ENCODE measurements at places on chromosomes 7 and 10.

DNA sequence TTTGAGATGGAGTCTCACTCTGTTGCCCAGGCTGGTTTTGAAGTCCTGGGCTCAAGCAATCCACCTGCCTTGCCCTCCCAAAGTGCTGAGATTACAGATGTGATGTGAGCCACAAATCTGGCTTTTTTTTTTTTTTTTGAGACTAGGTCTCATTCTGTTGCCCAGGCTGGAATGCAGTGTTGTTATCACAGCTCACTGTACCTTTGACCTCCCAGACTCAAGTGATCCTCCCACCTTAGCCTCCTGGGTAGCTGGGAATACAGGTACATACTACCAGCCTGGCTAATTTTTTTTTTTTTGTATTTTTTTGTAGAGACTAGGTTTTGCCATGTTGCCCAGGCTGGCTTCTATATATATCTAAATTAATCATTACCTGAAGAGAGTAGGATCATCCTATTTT lies 62.4 kb downstream of the HIF1AN start:
- DNase-seq = no peak

DNA sequence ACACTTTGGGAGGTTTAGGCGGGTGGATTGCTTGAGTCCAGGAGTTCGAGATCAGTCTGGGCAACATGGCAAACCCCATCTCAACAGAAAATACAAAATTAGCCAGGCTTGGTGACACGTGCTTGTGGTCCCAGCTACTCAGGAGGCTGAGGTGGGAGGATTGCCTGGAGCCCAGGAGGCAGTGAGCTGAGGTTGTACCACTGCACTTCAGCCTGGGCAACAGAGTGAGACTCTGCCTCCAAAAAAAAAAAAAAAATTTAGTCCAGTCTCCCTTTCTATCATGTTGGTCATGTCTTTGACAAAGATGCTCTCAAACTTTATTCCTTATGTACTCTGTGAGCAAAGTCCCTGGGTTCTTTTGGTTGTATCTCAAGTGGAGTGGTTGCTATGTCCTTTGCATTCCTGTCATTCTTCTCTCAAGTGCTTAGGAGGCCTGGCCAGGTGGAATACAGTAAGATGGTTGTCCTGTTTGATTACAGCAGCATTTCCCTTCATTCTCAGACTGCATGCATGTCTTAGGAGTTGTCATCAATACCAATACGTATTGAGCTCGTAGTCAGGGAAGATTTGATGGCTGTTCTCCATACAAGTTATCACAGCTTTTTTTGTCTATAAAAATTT lies 85.7 kb downstream of the MMRN2 start:
- DNase-seq = peak; percentile 10

- DNase-seq = peak; percentile 5
Measured at GRCh38 chr10:123891144-123892071, at the start of gene CPXM2. CPXM2 (minus strand) TSS chr10:123891807; CDS start chr10:123891659, 148 bp downstream.

DNA sequence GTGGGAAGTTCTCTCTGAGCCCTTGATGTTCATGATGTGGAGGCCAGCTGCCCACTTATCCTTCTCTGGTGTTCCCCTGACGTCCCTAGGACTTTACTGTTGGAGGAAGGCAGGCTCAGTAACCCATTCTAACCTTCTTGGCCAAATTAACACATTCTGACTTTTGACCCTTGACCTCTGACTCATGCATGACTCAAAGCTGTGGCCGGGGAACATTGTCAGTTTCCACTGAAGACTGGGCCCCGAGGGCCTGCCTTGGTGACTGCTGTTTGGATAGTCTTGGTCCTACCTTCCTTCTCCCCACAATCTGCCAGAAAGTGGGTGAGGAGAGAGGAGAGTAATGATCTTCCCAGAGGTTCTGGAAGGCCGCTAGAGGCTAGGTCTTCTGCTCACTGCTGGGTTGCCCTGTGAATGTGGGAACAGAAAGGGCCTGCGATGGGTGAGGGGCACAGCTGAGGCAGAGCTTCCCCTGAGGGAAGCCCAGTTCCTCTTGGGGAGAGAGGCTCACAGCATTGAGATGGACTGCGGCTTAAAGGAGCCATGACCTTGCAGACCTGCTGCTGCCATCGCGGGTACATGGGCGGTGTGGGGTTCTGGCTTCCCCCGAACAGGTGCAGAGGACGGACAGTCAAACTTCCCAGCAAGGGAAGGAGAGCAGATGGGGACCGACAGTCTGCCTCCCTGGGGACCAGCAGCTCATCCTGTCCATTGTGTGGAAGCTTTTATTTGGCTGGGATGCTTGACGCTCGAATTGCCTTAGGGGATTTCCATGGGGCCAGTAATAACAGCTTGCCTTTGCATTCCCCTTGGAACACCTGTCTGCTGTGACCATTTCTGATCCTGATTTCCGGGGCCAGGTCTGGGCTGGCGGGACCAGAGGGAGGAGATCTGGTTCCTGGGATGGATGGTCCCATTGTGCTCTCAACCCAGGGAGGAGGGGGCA lies 43.8 kb downstream of the ADAMTS14 start:
- peak; percentile 85 for DNase-seq

- DNase-seq = no peak
Measured at GRCh38 chr10:24851629-24852028, 100.8 kb downstream of the PRTFDC1 start.

Data from EL (cell line).